ENCODE measurements at places on chromosomes 2 and 18.

DNA sequence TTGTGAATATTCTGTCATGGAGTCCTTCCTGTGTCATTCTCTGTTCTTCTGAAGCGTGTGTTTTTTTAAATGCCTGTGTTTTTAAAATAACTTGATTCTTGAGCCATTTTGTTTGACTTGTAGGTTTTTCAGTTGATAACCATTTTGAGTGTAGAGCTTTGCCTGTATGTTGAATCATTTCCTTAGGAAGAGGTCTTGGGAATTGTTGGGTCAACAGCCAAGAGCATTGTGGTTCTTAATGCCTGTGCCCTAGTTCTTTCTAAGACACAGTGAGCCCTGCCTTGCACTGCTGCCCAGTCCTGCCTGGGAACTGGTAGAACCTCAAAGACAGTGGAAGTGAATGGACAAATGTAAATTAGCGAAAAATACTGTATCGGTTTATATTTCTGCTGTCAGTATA lies 25.9 kb downstream of the RAB12 start:
- no peak for DNase-seq

GRCh38 chr18:30044496-30044895 lies 998.0 kb downstream of the DSC3 start:
- DNase-seq, result no peak

DNA sequence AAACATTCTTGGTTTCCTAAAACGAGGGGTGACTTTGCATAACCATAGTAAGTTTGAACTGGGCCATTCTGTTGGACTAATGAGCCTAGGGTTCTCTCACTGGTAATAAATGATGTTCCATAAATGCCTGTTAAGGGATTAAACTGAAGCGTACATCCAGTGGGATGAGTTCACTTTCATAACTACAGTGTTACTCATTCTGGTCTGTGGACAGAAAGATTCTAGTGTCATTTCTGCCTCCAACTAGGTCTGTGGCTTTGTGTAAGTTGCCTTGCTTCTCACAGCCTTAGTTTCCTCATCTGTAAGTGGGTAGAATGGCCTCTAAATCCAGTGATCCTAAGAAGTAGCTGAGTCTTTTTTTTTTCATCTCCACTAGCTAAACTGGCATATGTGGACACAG lies 1860.6 kb upstream of the PIK3C3 start:
- DNase-seq, result no peak

GRCh38 chr2:10046931-10047330 lies 3.6 kb downstream of the KLF11 start:
- no peak for DNase-seq

- DNase-seq, result no peak
Observed at GRCh38 chr18:32975163-32975436, 202.3 kb upstream of the KLHL14 start.

DNA sequence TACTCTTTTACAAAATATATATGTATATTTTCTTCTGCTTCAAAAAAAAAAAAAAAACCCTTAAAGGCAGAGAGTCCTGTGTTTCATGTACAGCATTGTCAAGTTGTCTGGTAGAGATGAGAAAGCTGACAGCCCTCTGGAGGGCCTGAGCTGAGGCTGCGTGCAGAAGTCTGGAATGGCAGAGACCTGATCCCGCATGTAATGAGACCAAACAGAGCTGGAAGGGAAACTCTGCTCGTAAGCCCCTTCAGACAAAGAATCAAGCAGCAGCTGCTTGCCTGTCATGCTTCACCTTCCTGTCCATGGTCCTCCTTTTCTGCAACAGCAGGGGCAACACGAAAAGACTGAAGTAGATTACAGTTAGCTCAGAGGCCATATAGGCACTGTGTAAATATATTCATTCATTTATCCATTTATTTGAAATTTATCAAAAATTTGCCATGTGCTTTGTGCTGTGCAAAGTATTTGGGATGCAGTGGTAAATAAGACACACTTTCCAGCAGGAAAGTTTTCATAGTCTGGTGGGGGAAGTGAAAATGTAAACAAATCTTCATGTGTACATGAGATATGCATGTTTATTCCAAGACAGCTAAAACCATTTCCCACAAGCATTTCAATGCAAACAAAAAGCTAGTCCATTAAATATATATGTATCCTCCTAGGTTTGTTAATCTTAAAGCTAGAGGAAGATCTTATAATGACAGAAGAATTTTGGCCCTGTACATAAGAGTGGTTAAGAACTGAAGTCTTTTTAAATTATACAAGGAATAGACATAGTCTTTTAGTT lies 912.7 kb downstream of the CPS1 start:
- DNase-seq, result no peak

DNA sequence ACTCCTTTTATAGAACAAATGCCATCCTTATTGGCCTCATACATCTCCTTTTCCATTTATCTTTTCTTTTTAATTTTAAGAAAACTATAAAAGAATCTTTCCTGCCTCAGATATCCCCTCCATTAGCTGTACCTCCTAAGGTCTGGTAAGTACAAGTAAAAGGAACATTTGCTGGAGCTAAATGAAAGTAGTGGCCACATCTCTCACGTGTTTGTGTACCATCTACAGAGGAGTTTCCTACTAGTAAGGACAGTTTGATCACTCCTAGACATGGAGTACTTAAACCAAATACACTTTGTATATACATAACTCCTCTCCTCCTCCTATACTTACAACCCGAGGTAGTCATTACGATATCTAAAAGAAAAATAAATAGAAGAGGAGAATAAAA lies 504.8 kb downstream of the LRRTM4 start:
- no peak for DNase-seq

GRCh38 chr2:127628767-127629614 lies 17.0 kb upstream of the GPR17 start:
- DNase-seq, result no peak

DNA sequence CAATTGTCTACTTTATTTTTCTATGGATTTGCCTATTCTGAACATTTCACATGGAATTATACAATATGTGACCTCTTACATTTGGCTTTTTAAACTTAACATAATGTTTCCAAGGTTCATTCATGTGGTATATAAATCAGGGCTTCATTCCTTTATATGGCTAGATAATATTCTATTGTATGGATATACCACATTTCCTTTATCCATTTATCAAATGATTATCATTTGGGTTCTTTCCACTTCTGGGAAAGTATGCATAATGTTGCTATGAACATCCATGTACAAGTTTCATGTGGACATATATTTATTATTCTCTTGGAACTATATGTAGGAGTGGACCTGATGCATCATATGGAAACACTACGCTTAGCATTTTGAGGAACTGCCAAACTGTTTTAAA lies 99.7 kb upstream of the NCKAP5 start:
- DNase-seq, result no peak

DNA sequence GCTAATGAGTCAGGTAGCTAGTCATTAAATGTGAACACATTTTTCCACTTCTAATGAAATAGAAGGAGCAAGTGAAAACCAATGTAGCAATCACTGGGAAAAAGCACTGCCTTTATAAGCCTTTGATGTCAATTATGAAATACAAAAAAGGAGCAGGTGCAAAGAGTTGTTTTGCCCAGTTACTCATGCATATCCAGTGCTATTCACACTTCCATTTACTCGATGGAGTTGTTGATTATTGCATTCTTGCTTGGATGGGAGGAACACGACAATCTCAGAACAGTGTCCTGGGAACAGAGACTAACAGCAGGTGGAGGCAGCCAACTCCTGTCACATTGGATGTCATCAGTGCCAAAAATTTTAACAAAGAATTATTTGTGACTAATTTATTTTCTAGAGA lies 372.5 kb downstream of the CBLN2 start:
- no peak for DNase-seq

GRCh38 chr2:238380785-238381184 lies 45.9 kb upstream of the ASB1 start:
- DNase-seq, result no peak

DNA sequence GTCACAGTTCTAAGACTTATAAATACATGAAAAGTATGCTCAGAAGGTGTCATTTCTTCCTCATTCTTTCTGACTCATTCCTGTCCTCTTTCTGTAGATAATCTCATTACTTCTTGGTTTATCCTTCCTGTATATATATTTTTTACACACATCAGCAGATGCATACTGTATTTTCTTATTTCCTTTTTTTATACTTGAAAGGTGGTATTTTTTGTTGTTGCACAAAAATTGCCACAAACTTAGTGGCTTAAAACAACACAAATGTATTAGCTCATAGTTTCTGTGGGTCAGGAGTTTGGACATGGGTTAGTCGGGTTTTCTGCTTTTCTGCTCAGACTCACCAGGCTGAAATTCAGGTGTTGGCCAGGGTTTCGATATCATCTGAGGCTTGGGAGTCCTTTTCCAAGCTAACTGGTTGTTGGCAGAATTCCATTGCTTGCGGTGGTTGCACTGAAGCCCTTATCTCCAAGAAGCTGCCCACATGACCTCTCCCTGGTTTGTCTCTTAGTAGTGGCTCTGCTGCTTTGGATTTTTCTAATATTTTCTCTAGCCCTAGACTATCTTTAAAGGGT lies 162.6 kb downstream of the FMNL2 start:
- no peak for DNase-seq

- peak; percentile 81 for DNase-seq
Observed at GRCh38 chr2:10072656-10073480, 7.3 kb downstream of the CYS1 start.

DNA sequence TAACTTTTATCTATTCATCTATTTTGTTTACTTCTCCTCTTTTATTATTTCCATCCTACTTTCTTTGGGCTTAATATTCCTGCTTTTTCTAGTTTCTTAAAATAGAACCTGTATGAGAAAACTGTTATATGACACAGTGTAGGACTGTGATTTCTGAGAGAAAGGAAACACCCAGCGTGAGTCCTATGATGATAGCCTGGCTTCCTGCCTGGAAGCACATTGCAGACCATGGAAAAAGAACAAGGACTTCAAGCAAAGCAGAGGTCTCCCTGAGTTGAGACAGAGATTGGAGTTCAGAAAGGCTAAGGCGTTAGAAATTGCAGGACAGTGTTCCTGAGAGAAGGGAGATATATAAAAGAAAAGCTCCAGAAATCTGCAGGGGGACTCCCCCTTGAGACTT lies 7.8 kb downstream of the RBM44 start:
- DNase-seq, result no peak

GRCh38 chr2:37912056-37912455 lies 13.0 kb upstream of the RMDN2 start:
- DNase-seq, result no peak

DNA sequence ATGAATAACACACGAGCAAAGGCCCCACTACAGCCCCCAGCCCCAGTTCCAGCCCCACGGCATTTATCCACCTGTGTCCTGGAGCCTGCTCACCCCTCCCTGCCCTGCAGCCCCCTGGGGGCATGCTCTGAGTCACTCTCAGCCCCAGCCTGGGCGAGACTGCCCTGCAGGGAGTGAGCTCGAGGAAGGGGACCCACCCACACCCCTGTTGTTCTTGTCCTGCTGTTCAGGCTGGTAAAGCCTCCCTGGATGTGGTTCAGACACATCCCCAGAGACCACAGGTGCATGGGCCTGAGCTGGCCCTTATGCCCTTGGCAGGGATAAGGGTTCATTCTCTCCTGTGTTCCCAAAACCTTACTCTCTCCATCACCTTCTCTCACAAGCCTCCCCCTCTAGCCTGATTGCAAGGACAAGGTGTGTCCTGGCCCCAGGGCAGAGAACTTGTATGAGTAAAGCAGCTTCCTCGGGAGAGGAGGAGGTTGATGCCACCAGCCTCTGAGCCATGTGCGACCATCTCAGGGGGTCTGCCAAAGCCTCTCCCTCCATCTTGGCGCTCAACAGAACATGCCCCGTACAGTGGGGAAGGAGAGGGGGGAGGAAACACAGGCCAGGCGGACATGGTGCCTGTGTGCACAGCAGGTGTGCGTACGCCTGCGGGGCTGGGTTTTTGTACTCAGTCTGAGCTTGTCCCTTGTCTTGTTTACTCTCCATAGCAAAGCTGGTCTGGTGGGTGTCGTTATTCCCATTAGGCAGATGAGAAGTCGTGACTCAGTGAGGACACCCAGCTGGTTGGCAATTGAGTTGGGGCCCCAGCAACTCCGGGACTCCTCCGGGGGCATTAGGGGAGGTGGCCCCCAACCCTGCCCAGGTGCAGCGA lies 64.4 kb downstream of the CIB4 start:
- DNase-seq, result no peak

- DNase-seq, result no peak
Observed at GRCh38 chr18:24584813-24585212, 124.4 kb downstream of the HRH4 start.

GRCh38 chr2:63613391-63613901 lies 24.7 kb downstream of the MDH1 start:
- DNase-seq, result no peak

GRCh38 chr2:70340761-70341476 lies 39.1 kb upstream of the FAM136A start:
- peak; percentile 20 for DNase-seq

DNA sequence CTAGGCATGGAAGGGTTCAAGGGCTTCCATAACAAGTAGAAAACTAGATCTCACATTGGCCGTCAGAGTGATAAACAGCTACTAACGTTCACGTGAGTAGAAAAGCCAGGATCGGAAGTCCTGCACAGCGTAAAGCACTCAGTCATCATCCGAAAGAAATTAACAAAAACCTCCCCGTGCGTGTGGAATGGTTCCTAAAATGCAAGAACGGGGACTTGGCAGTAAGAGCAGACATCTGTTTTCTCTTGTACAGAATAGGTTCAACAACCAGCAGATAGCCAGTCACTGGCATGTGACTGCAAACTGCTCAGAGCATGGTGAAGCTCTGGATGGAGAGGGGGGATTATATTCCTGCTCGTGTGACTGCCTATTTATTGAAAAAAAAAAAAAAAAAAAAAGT lies 106.9 kb upstream of the ITGB6 start:
- DNase-seq, result peak; percentile 89

DNA sequence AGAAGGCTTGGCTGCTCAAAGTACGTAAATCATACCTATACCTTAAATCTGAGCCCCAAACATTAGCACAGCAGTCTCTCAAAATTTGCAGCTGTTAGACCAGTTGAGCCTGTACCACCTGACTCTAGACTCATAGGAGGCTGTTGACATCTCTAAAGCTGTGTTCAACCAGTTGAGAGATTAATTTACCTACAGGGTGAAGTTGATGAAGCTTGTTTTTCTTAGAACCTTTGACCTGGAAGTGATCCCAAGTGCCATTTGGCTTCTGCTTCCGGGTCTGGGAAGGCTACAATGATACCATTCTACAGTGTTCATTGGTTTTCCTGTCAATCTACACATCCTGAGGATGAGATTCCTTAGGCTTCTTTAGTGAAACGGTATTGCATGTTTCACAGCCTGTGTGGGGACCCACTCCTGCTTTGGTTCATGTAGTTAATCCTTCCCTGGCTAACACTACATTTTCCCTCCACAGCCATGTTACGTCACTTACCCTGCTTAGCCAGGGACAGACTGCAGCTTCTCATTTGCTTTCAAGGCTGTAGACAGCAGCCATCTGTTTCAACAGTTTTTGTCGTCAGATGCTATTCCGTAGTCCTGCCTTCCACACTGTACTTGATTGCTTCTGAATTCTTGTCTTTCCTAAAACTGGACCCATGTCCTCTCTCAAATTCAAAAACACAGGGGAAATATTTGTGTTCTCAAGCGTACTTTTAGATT lies 4.7 kb upstream of the IL1RL2 start:
- no peak for DNase-seq

- no peak for DNase-seq
Observed at GRCh38 chr2:234291765-234292204, 205.1 kb downstream of the ARL4C start.

- no peak for DNase-seq
Observed at GRCh38 chr18:57107140-57107832, 39.6 kb upstream of the BOD1L2 start.

- DNase-seq, result no peak
Observed at GRCh38 chr2:146652311-146652710, 1192.5 kb upstream of the ACVR2A start.

All from fibroblast of the conjunctiva (primary cell).